Cerebellar cortex (tissue), 1 donor: ENCODE measurements at places on chromosomes 6 and 20.

- DNase-seq, result peak; percentile 67
Observed at GRCh38 chr6:165985806-165986299, 181.8 kb downstream of the TBXT start.

DNA sequence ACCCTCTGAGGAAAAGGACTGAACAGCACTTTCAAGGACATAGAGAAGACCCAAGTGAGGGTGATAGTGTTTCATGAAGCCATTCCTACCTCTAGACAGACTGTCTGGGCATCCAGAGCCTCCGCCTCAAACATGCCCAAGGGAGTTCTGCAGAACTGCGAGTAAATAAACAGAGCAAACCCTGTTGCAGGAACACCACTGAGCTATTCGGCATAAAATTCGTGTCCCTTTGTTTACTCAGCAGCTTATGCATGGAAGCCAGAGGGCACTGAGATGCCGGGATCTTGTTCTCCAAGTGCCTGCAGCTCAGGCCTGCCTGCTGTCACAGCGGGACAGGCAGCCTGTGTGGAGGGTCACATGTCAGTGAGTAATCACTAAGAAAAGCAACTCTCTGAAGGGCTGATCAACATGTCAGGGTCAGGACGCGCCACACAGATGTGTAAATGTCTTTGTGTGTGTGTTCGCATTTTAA is 164.9 kb upstream of the HEY2 start:
- peak; percentile 12 for DNase-seq

GRCh38 chr6:80605165-80605989 is 498.9 kb downstream of the BCKDHB start:
- DNase-seq, result peak; percentile 20

DNA sequence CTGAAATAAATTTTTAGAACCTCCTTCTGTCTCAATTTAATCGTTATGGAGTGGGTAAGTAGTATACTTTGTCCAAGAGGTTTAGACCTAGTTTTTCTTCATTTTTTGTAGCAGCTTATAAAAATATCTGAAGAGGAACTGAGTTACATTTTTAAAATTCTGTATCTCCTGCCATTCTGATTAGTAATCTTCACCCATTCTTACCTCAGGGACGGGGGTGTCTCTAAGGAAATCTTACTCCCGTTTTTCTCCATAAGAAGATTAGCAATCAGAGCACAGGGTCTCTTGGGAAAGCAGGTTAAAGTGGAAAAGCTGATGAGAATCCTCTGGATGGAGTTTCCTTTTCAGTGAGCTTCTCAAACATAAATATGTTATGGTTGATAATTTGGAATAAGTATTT is 259.3 kb upstream of the FAM83B start:
- DNase-seq, result no peak

GRCh38 chr6:150297327-150298029 is 71.3 kb upstream of the IYD start:
- DNase-seq, result no peak

DNA sequence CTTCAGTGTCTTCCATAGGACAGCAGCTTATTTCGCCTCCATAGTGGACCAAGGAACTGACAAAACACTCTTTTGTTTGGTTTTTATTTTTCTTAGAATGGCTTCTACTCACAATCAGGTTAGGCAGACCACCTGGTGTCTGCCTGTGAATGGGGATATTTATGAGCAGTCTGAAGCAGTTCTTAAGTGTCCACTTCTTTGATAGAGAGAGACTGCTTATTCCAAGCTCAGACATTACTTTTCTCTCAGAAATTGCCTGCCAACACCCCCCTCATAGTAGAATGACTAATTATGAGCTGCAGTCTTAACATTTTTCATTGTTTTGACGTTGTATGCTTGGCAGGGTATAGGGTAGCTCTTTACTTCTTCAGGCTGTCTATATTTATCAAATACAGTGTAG is 174.7 kb downstream of the ZFAND3 start:
- DNase-seq, result no peak

GRCh38 chr6:26604026-26604425 is 7.3 kb downstream of the ABT1 start:
- no peak for DNase-seq

DNA sequence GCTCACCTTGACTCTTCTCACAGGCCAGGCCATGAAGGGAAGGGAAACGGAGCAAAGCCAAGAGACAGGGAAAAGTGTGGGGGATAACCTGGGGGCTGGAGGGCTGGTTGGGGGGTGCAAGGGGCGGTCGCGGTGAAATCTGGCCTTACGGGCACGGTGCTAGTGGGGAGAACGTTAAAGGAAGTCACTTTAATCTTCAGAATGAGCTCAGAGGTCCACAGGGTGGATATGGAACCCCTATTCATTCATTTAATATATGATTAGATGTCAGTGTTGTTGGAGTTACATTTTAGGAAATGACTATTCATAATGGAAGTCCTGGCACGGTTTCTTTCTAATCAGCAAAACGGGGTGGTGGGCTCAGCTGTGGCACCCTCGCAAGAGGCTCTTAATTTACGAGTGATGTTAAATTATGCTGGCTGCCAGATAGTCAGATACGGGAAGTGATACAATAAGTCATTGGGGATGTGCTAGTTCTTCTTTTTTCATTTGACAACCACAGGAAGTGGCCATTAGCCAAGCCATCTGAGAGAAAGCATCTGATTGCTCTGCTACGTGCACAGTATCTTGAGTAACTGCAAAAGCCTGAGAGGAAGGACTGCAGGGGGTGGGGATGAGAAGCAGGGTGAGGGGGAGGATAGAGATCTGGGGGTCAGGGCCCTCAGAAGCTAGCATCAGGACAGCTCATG is 253.0 kb downstream of the QKI start:
- DNase-seq, result peak; percentile 8

DNA sequence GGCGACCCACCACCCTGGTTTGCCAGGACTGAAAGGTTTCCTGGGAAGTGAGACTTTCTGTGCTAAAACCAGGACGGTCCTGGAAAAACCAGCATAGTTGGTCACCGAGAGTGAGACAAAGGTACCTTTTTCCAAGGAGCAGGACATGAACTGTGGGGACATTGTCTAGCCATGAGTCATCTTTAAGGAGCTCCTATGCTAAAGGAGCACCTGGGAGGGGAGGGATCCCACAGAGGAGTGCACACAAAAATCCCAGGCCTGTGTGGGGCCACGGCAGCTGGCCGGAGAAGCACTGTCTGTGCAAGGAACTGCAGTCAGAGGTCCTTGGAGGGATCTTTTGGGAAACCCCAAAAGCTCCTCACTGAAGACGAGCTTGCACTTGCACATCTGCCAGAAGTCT is 109.1 kb upstream of the PLEKHG1 start:
- no peak for DNase-seq

DNA sequence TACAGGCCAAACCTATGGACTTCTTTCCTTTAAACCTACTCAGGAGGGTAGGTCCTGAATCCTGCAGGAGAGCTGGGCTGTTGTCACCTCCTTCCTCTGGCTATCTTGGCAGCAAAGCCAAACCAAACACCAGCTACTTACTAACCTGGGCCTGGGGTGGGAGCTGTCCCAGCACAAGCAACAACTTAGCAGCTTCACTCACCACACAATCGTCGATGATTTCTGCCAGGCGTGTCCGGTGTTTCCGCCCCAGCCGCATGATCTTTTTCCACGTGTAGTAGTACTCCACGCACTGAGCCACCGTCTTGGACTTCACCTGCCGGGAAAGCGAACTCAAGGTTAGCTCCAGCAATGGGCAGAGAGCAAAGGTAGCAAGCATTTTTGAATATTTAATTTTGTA is 25.4 kb upstream of the MRPS10 start:
- DNase-seq, result no peak

DNA sequence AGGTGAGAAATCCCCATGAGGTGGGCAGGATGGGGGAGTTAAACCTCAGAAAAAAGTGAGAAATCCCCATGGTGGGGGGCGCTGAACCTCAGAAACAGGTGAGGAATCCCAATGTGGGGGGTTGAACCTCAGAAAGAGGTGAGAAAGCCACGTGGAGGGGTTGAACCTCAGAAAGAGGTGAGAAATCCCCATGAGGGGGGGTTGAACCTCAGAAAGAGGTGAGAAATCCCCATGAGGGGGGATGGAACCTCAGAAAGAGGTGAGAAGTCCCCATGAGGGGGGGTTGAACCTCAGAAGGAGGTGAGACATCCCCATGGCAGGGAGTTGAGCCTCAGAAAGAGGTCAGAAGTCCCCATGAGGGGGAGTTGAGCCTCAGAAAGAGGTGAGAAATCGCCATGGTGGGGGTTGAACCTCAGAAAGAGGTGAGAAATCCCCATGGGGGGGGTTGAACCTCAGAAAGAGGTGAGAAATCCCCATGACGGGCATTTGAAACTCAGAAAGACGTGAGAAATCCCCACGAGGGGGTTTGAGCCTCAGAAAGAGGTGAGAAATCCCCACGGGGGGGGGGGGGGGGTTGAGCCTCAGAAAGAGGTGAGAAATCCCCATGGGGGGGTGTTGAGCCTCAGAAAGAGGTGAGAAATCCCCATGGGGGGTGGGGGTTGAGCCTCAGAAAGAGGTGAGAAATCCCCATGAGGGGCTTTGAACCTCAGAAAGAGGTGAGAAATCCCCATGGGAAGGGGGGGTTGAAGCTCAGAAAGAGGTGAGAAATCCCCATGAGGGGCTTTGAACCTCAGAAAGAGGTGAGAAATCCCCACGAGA is 14.3 kb upstream of the GOPC start:
- no peak for DNase-seq
